ENCODE measurements at places on chromosomes 7 and 10. TPM values are rescaled to one million over a fixed set of nuclear protein-coding genes. Genes with fewer than 3 reads are reported as not detected.

- DNase-seq: peak; percentile 84
These were observed 7.1 kb upstream of the UNCX start for GRCh38 chr7:1225441-1226185.

- no peak for DNase-seq
These were observed 72.5 kb downstream of the CUL2 start for GRCh38 chr10:35017608-35018007.

Gene FBXO24
- 0.49 TPM for total RNA-seq

DNA sequence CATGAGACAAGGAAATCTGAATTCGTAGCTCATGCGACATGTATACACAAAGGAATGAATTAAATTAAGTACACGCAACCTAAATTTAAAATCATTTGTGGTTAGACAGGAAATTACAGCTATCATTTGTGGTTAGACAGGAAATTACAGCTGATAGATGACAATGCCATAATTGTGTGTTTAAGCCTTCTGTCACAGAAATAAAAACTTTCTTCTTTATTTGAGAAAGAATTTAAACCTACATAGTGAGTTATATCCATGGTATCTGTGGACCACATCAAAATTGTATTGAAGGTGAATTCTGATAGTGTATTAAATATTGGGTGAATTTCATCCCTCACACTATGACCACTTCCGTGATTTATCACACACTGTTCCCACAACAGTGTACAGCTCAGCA, 362.9 kb downstream of the MAGI2 start:
- no peak for DNase-seq

DNA sequence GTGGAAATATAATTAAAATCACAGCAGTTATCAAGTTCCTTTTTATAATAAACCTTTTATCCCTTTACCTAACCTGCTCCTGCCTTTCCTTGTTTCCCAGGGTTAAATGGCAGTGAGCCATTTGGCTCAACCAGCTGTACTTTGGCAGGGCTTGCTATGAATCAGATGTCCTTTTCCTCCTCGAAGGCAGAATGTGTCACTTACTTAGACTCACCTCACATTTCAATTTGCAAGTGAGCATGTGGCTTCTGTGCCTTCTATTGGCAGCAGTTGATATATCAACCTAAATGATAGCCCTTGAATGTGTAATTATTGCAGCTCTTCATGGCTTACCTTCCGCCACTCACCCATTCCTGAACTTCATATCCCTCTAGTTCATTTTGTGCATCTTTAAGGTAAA, 301.7 kb downstream of the CSTF2T start:
- no peak for DNase-seq

GRCh38 chr7:7114575-7115291, 67.6 kb upstream of the C1GALT1 start:
- DNase-seq: no peak

GRCh38 chr7:69739931-69740431, 141.7 kb downstream of the AUTS2 start:
- peak; percentile 46 for DNase-seq

DNA sequence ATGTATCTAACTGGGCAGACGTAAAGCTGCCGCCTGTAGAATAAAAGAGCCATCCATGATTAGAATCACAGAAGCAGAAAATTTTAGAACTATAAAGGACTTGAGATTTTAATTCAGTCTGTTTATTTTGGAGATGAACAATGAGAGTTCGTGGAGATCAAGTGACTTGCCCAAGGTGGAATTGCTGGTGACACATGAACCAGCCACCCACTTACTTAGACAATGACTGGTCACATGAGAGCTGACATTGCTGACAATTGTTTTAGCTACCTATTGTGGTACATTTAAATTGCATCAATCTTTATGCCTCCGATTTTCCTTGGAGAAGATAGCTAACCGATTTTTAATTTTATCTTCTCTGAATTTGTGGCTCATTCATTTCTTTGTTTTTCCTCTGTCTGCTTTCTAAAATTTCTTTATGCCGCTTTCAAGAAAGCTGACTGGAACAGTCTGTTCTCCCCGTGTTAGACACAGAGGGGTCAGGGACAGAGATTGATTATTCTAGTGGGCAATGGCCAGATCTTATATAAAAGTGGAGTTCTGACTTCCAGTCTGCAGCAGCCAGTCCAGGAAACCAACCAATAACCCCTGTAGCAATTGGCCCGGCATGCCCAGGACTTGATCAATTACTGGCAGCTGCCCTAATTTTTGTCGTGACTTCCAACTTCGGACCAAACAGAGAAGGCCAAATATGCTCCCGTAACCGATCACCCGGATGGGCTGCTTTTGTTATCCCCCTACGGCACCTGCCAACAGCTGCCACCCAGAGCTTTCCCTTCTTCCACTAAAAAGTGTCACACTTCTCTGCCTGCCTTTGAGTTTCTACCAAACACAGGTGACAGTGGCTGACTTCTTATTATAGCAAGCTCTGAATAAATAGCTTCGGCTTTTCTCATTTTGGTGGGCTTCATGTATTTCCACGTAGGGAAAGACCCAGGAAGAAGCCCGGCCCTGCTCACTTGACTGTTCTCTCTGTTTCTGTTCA, 241.6 kb downstream of the CAMK1D start:
- no peak for DNase-seq

DNA sequence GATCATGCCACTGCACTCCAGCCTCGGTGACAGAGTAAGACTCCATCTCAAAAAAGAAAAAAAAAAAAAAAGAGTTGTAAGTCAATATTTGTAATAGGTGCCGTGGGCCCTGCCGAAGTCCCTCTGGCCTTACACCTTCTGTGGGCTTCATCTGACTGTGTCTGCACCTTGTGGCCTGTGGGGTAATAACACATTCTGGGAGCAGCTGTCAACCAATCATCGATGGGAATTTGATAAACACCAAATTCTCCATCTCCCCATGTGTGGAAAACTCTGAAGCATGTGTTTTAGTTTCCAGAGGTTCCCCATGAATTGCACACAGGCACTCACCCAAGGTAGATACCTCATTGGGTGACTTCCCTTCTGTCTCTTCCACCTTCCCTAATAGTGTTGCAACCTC, 10.8 kb downstream of the ZNF394 start:
- no peak for DNase-seq

DNA sequence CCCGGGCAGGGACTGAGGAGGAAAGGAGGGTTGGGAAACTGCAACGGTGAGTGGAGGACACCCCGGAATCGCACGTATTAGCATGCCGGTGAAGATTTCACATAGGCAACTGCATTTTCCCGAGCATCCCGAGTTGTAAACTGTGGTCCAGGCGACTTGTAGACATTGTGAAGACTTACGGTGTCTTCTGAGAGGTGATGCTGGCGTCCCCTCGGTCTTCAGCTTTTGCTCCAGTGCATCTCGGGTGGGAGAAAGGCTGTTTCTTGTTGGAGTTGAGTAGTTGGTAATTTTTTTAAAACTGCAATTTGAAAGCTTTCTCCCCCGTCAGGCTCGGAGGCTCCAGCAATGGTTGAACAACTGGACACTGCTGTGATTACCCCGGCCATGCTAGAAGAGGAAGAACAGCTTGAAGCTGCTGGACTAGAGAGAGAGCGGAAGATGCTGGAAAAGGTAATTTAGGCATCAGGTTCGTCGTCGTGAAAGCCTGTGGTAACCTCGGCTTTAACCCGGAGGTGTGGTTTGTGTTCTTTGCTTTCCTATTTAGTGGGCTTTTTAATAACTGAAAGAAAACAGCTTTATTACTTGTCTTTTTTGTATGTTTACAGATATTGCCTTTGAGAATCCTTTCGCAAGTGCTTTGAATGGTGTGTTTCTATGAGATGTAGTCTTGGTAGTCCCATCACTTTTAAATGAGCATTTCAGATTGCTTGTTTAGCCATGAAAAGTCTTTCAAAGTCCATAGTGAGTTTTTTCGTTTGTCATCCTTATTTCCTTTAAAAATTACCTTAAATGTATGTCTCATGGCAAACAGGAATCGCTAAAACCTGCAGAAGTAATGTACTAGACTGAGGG, 687 bp downstream of the HELLS start:
- DNase-seq: no peak

Gene FAM185A
- 8.5 TPM for total RNA-seq

Gene PARP12
- 0.15 TPM for total RNA-seq

DNA sequence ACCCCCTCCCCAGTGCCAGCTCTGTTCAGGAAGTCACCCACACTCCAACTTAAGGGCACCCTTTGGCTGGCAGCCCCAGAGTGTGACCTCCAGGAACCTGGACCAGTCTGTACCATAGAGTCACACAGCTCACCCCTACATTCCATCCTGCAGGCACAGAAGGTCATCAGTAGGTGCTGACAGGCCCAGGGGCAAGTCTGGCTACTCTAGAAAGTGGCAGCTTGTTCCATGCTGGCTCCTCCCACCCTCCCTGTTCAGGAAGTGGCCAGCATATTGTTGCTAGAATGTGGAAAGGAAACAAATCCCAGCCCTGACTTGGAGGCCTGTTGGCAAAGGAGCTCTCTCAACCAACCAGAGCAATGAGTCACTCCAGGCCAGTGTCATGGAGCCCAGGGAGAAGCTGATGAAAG, 3.2 kb upstream of the NCOA4 start:
- no peak for DNase-seq

GRCh38 chr7:122935620-122936019, 49.4 kb upstream of the CADPS2 start:
- no peak for DNase-seq

DNA sequence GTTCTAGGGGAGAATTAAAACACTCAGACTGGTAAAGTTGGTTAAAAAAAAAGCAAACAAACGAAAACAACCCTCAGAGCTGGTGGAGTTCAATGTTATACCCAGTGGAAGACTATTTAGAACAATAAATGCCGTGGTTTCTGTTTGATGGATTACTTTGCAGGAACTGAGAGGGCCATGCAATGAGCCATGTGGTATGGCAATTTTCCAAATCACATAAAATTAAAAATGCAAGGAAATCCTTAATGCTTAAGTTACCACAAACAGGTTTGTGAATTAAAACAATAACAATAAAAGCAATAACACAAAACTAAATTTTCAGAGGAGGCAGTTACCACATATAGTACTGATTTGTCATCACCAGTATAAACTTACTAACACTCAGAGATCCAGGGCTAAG, 96.9 kb downstream of the RTKN2 start:
- no peak for DNase-seq

Gene APBB1IP
- not detected for total RNA-seq

Gene WAPL
- 33.4 TPM for total RNA-seq

Gene HOXA6
- total RNA-seq: not detected

Gene SPDYE8
- not detected for total RNA-seq

Gene CHCHD3
- 61.5 TPM for total RNA-seq

GRCh38 chr10:49174926-49175500, 13.2 kb downstream of the TMEM273 start:
- DNase-seq: no peak

GRCh38 chr7:36781011-36781738, 56.9 kb upstream of the AOAH start:
- DNase-seq: no peak

- DNase-seq: no peak
These were observed 81.0 kb downstream of the TMEM270 start for GRCh38 chr7:73941836-73942551.

- DNase-seq: no peak
These were observed 354.1 kb downstream of the ANKRD30A start for GRCh38 chr10:37479469-37479868.

Gene TUBAL3
- total RNA-seq: not detected

Gene EEPD1
- 63.9 TPM for total RNA-seq

Measured in glutamatergic neuron (in vitro differentiated cells).